ENCODE measurements at places on chromosomes 5 and 9. TPM values are rescaled to one million over a fixed set of nuclear protein-coding genes. Genes with fewer than 3 reads are reported as not detected.
A peak's percentile ranks its signal among the peaks of the same experiment; 100 is the strongest.

DNA sequence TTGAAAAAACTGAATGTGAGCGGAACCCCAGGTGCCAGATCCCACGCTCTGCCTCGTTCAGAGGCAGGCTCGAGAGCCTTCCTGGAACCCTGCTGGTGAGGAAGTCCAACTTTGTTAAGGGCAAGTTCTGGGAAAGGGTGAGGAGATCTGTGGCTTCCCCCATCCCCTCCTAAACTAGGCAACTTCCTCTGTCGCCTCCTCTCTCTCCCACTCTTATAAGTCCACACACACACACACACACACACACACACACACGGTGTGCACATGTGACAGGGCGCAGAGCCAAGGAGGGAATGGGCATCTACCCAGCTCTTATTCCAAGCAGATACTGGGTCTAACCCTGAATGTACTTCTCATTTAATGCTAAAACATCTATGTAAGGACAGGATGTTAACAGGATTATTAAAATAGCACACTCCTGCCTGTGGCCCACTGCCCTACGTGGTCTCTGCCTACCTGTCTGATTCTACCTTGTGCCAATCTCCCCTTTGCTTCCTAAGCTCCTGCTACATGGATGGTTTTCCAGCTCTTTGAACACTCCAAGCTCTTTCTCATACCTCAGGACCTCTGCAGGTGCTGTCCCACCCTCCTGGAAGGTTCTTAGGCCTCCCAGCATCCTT lies 72.4 kb upstream of the FBXW11 start:
- H3K4me3 ChIP-seq: no peak overlapping the region
- H3K4me1 ChIP-seq: no peaks in the 10 kb centered on the region
- DNase-seq: no peak
- H3K27me3 ChIP-seq: no peaks in the 10 kb centered on the region
- no peak overlapping the region for H3K27ac ChIP-seq

DNA sequence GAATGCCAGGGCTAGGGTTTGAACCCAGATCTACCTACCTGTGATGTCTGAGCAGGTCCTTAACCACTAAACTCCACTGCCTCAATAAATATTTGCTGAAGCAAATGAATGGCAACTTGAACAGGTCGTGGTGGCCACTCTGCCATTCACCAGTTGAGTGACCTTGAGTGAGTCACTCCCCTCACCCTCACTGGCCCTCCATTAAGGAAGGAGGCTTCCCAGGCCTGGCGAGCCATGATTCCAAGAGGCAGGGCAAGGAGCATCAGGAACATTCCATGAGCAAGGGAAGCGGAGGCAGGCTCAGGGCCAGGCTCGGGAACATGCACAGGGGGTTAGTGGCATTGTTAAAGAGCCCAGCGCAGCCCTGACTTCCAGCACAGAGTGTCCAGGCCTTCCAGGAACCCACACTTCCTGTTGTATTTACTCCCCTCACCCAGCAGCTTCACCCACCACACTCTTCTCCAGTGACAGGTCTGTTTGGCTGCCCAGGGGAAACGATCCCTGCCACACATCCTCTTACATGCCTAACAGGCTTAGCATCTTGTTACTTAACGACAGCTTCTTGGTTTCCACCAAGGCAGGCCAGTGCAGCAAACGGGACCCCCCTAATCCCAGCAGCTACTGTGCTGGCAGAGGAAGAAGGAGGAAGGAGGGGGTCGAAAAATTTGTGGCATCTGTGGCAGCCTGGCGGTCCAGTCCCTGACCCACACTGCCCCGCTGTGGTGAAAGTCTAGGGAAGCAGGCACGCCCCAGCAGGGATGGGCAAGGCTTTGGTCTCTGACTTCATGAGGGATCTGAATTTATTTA lies 43.7 kb upstream of the TTC1 start:
- peak overlapping the region; percentile 21 for H3K4me3 ChIP-seq
- H3K27me3 ChIP-seq: no peaks in the 10 kb centered on the region
- H3K27ac ChIP-seq: no peak overlapping the region
- peak; percentile 91 for DNase-seq
- peaks cover 12% of the 10 kb centered on the region for H3K4me1 ChIP-seq
- no peaks in the 10 kb centered on the region for H3K36me3 ChIP-seq

The AMBP gene
- total RNA-seq: not detected

- H3K36me3 ChIP-seq: no peaks in the 10 kb centered on the region
- no peaks in the 10 kb centered on the region for H3K4me1 ChIP-seq
- no peak overlapping the region for H3K27ac ChIP-seq
- DNase-seq: no peak
- H3K4me3 ChIP-seq: no peak overlapping the region
These were observed 13.6 kb upstream of the LMNB1 start for GRCh38 chr5:126763371-126763770.

DNA sequence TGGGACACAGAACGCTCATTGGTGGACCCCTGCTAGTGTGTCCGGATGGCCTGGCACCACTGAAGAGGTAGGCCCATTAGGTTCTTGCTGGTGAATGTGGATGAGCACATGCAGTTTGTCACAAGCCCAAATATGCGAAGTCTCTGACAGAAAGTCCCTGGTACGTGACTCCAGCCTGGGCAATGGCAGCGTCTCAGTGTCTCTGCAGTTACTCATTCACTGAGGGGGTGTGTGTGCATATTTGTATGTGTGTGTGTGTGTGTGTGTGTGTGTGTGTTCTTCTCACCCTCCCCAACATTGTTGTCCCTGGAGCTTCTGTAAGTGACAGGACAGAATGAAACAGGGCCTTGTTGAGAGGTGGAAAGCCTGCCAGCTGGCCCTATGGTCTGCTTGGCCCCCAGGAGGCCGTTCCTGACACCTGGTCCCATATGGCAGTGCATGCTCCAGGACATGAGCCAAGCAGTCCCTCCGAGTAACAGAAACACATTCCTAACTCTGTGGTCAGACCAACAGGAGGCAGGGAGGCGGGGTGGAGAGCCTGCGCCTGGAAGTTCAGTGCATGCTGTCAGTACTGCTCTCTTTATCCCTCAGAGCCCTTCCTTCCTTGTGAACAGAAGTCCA lies 169.9 kb downstream of the SLC28A3 start:
- no peaks in the 10 kb centered on the region for H3K36me3 ChIP-seq
- peaks cover 27% of the 10 kb centered on the region for H3K4me1 ChIP-seq
- peak; percentile 96 for DNase-seq
- peak overlapping the region; percentile 74 for H3K27ac ChIP-seq
- peak overlapping the region; percentile 46 for H3K4me3 ChIP-seq

DNA sequence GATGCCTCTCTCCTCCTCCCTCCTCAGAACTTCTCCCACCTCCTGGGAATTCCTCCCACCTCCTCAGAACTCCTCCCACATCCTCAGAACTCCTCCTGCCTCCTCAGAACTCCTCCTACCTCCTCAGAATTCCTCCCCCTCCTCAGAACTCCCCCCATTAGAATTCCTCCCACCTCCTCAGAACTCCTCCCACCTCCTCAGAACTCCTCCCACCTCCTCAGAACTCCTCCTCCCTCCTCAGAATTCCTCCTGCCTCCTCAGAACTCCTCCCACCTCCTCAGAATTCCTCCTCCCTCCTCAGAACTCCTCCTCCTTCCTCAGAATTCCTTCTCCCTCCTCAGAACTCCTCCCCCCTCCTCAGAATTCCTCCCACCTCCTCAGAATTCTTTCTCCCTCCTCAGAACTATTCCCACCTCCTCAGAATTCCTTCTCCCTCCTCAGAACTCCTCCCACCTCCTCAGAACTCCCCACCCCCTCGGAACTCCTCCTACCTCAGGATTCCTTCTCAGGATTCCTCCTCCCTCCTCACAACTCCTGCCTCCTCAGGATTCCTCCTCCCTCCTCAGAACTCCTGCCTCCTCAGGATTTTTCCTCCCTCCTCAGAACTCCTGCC lies 23.9 kb downstream of the SLC46A2 start:
- H3K4me3 ChIP-seq: no peak overlapping the region
- peaks cover 11% of the 10 kb centered on the region for H3K36me3 ChIP-seq
- no peaks in the 10 kb centered on the region for H3K27me3 ChIP-seq
- peaks cover 32% of the 10 kb centered on the region for H3K4me1 ChIP-seq

Data from osteoblast (primary cell).